ENCODE measurements at places on chromosomes 2 and 18.
A peak's percentile ranks its signal among the peaks of the same experiment; 100 is the strongest.

DNA sequence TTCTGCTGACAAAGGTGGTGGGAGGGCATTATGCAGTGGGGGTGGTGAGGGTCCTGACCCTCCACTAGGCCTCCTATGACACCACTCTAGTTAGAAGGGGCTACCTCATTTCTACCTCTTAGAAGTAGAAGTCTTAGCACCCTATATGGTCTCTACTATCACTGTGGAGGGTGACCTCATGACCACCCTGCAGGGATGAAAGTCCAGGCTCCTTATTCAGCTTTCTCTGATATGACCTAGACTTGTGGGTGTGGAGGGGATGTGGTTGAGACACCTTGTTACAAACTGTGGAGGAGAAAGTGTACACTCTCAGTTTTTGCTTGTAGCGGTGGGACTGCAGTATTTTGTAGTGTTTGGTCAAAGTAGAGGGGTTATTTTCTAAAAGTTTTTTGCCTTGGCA lies 18.6 kb downstream of the TMEM182 start:
- DNase-seq: no peak

- DNase-seq: no peak
These were observed 418.0 kb downstream of the THSD7B start for GRCh38 chr2:137183206-137183898.

GRCh38 chr2:102782933-102783332 lies 21.1 kb downstream of the TMEM182 start:
- no peak for DNase-seq

GRCh38 chr2:223779877-223780276 lies 57.5 kb downstream of the AP1S3 start:
- DNase-seq: peak; percentile 57

GRCh38 chr18:904218-905090 lies at the start of gene ADCYAP1:
ADCYAP1 (plus strand) TSS chr18:904871; CDS start chr18:905387, 516 bp downstream.
- DNase-seq: peak; percentile 8

- no peak for DNase-seq
These were observed 31.9 kb downstream of the PIKFYVE start for GRCh38 chr2:208297961-208298360.

GRCh38 chr2:109185338-109185737 lies 56.3 kb downstream of the SH3RF3 start:
- peak; percentile 30 for DNase-seq

DNA sequence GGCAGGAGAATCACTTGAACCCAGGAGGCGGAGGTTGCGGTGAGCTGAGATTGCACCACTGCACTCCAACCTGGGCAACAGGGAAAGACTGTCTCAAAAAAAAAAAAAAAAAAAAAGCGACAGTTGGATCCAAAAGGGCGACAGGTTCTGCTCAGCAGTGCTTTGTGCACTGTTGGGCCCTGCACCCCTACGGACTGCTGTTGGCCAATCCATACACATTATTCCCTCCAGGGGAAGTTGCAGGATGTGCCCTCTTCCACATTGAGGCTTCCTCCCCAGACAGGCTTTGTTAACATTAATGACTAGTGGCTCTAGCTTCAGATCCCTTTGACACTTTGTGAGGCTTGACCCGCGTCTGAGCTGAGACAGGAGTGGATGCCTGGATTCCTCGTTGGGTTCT lies 9.4 kb downstream of the NT5DC4 start:
- no peak for DNase-seq

DNA sequence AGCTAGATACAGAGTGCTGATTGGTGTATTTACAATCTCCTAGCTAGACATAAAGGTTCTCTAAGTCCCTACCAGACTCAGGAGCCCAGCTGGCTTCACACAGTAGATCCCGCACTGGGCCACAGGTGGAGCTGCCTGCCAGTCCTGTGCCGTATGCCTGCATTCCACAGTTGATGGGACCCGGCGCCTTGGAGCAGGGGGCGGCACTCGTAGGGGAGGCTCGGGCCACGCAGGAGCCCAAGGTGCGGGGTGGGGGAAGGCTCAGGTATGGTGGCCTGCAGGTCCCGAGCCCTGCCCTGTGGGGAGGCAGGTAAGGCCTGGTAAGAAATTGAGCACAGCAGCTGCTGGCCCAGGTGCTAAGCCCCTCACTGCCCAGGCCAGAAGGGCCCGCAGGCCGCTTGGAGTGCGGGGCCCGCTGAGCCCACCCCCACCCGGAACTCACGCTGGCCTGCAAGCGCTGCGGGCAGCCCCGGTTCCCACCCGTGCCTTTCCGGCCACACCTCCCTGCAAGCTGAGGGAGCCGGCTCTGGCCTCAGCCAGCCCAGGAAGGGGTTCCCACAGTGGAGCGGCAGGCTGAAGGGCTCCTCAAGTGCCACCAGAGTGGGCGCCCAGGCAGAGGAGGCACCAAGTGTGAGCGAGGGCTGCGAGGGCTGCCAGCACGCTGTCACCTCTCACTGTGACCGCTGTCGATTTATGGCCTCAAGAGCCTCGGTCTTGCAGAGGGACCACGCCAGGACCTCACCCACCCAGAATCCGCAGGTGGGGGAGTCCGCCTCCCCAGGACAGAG lies 76.5 kb downstream of the MEX3C start:
- DNase-seq: no peak

DNA sequence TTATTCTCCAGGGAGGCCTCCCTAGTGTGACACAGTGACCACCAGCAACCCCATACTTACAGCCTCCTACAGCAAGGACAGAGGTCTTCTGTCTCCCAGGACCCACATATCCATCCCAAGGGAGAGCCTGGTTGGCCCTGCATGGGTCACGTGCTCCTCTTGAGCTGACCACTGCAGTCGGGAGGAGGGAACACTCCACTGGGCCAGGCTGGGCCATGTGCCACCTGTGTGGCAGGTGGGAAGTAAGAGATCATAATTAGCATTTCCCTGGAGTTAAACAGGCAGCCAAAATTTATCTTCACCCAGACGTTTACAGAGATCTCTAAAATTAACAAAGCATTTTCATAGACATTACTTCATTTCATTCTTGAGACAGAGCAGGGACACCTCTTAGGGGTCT lies 33.4 kb upstream of the MLPH start:
- no peak for DNase-seq

- peak; percentile 84 for DNase-seq
These were observed 20.2 kb upstream of the TUBB6 start for GRCh38 chr18:12287684-12288402.

DNA sequence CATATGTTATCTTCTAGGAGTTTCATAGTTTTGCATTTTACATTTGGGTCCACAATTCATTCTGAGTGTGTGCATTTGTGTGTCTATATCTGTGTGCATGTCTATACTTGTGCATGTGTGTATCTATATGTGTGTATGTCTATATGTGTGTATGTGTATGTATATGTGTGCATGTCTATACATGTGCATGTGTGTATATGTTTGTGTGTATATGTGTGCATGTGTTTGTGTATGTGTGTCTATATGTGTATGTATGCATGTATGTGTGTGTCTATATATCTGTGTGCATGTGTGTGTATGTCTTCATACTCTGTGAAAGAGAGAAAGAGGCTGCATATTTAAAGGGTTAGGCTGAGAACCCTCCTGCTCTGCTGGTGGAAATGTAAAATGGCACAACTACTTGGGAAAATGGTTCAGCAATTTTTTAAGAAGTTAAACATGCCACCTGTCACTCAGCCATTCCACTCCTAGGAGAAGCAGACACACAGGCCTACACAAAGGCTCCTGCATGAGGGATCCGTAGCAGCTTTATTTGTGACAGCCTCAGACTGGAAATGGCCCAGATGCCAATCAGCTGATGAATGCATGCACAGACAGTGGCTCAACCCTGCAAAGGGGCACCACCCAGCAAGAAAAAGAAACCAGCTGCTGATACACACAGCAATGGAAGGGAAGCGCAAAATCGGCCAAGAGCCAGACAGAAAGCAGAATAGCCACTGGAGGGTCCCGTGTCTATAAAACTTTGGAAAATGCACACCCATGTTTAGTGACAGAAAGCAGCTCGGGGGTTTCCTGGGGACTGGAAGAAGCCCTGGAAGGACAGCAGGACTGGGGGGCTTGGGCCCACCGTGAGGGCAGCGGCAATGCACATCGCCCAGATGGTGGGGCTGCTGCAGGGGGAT lies 146.8 kb downstream of the SEPTIN10 start:
- peak; percentile 73 for DNase-seq

- no peak for DNase-seq
These were observed 112.3 kb upstream of the SLC8A1 start for GRCh38 chr2:40564184-40564583.

GRCh38 chr2:193539188-193539587 lies 1344.5 kb upstream of the TMEFF2 start:
- no peak for DNase-seq

- DNase-seq: no peak
These were observed 19.4 kb downstream of the RRM2 start for GRCh38 chr2:10141736-10142639.

GRCh38 chr2:86746939-86747338 lies 26.8 kb downstream of the RMND5A start:
- DNase-seq: no peak

- DNase-seq: no peak
These were observed 22.0 kb downstream of the NTSR2 start for GRCh38 chr2:11647834-11648600.

GRCh38 chr2:95024371-95024770 lies 1.1 kb upstream of the MAL start:
- DNase-seq: no peak

DNA sequence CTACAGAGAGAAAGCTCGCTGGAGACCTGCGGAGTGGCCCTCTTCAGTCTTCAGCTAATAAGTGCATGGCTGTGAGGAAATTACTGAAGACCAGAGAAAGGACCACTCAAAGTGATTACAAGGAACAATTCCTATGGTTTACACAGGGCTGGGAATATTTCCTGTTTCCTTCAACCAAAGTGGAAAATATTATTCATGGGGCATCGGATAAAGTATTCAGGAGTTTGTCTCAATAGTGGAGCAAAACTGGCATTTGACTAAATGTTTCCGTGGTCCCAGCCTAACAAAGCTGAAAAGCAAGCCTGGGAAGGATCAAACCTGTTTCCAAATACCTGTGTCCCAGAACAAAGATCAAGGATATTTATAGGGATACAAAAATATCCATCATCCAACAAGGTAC lies 32.0 kb upstream of the CNGA3 start:
- DNase-seq: no peak

DNA sequence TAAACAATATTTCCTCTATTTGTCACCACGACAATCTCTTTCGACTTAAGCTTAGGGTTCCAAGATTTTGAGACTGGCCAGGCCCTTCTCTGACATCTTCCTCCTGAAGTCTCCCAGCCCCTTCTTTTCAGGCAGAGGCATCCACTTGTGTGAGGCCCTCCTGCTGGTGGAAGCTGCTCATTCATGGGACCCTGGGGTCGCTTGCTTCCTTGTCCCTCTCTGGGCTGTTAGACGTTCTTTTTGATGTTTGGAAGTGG lies 188.2 kb upstream of the APCDD1 start:
- no peak for DNase-seq

DNA sequence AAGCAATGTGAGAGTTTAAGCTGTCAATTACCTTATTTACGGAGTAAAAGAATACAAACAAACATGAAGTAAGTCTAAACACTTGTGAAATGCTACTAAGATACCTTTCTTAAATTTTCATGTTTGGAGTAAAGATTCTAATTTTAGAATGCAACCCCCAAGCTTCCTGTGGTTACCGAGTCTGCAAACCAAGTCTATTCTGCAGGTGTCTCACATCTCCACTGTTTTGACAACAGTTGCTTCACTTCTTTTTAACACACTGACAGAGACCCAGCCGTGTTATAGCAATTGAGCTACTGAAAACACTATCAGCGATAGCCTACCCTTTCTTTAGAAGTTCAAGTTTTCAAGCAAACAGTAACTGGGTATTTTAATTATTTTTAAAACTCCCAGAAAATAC lies 608.3 kb downstream of the ERBB4 start:
- DNase-seq: no peak

GRCh38 chr2:203177361-203177760 lies 61.5 kb upstream of the CYP20A1 start:
- DNase-seq: peak; percentile 8

Measured in fibroblast of skin of right biceps (primary cell).